Stimulated activated CD4-positive, alpha-beta T cell treated with anti-CD3 and anti-CD28 coated beads, Interleukin-1b, Interleukin-23, amount 100 ng/mL, for 1 hour (primary cell): ENCODE measurements at places on chromosomes 2 and 18.

DNA sequence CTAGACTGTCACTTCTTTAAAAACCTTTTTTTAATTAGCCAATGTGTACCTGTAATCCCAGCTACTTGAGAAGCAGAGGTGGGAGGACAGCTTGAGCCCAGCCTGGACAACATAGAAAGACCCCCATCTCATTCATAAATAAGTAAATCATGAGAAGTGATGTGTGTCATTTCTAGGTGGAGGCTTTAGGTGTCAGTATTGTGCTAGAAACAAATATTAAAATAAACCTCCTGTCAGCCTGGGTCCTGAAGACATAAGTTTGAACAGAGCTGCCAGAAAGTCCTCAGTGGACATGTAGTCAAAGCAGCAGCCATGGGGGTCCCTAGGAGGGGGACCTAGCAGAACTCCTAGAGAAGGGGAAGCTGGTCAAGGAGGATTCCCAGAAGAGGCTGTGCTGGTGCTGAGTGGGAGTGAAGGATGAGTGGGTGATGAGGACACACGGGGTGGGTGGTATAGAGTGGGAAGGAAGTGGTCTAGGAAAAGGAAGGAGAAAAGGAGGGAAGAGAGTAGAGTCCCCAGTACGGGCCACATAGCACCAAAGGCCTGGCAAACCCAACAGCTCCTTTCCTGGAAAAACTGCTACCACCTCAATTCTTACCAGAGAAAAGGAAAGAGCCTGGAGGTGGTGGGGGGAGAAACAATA, 316.6 kb upstream of the NCKAP5 start:
- no peak for DNase-seq

- DNase-seq = no peak
Measured at GRCh38 chr18:62037989-62038778, 145.4 kb upstream of the RNF152 start.

DNA sequence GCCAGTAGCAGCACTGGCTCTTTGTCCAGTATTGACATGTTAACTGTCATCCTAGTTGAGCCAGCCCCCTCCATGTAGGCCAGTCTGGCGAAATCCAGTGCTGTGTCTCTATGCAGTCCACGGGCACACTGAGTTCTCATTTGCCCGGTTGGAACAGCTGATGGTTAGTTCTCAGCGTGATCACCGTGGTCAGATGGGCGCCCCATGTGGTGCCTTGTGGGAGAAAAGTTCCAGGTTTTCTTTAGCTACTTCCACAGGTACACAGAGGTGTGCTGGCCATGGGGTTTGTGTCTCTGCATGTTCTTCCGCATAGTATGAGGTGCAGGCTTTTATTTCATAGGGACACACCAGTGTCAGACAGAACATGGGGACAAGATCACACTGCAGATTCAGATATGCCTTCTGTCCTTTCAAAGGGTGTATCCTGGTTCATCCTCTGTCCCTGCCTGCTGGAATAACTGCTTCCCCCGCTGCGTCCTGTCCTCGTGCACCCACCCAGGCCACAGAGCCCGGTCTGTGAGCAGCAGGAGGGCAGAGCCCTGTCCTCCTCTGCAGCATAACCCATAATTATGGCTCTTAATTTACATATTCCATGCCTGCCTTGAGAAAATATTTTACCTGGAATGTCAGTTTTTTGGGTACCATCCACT, 334.1 kb downstream of the GBX2 start:
- no peak for DNase-seq

DNA sequence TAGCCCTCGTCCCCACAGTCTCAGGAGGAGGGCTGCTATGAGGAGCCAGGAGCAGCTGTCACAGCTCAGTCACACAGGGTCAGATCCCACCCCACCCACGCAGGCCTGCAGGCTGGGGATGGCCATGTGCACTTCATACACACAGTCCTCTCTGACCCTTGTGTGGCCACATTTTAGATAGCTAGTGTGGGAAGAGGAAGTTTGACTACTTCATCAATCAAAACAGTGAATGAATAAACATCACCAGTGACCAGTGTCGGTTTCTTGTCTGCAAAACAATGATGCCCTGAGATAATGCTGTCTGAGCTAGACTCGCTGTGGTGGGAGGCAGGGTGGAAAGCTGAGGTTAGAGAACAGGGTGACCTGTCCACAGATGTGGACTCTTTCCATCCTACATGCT, 107.1 kb downstream of the PIEZO2 start:
- no peak for DNase-seq

GRCh38 chr2:188720811-188721605, 253.2 kb upstream of the COL3A1 start:
- no peak for DNase-seq

DNA sequence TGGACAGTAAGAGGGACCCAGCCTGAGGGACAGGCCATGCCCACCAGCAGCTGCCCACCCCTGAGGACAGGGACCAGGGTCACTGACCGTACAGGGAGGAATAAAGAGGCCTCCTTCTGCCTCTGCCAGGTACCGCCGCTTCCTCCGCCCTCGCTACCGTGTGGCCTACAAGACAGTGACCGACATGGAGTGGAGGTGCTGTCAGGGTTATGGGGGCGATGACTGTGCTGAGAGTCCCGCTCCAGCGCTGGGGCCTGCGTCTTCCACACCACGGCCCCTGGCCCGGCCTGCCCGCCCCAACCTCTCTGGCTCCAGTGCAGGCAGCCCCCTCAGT, 2.2 kb downstream of the EMILIN1 start:
- no peak for DNase-seq

DNA sequence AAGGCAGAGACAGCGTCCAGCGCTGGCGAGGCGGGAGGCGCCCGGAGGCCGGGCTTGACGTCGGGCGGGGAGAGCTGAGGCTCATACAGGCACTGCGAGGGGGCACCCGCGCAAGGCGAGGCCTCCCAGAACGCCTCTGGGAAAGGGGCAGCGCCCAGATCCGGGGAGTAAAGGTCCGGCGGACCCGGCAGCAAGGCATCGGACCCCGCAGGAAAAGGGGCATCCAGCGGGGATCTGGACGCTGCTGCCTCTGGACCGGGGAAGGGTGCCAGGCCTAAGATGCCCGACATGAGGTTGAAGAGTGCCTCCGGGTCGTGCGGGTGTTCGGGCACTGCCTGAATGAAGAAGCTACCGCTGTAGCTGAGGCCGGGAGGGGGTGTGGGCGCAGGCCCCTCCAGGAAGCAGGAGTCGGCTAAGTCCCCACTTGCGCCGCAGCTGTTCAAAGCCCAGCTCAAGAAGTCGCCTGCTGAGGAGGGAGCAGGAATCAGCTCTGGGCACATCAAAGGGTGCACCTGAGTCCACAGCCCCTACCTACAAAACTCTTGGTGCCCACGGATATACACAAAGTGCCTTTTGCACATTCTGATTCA, 937 bp downstream of the EGR4 start:
- no peak for DNase-seq

DNA sequence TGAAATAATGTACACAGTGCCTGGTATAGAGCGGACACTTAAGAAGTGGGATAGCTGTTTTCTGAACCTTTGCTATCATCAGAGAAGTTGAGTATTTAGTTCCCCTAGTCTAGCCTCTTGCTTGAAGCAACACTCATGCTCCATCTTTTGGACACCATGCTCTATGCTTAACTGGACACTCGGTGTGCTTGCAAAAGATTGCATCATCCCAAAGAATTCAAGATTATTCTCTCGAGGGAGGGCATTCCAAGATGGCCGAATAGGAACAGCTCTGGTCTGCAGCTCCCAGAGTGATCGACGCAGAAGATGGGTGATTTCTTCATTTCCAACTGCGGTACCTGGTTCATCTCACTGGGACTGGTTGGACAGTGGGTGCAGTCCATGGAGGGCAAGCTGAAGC, 143.9 kb upstream of the FSHR start:
- no peak for DNase-seq
